ENCODE measurements at places on chromosomes 13 and 19.

DNA sequence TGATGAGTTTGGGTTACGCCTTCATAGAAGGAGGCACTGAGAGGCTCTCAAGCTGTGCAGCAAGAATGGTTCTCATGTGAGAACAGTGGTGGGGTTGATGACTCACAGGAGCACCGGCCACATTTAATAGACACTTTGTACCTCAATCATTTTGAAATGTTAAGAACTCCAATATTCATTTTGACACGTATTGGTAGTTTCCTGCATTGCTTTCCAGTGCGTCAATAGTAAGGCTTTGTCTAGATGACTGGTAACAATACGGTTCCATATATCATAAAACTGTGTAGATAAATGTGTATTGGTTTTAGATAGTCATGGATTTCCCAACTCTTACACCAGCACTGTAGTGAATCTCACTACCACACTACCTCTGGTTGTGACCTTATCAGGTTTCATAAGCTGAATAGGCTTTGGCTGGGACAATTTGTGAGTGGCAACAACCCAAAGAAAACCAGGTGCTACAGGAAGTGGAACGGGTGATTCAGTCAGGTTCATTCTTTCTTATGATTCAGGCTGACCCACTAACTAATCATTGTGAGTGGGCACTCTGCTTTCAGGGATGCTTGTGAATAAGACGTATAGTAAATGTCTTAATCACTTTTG lies 362.6 kb downstream of the KLF5 start:
- DNase-seq: no peak

- no peak for DNase-seq
Measured at GRCh38 chr13:49810567-49811526, 18.4 kb upstream of the KPNA3 start.

DNA sequence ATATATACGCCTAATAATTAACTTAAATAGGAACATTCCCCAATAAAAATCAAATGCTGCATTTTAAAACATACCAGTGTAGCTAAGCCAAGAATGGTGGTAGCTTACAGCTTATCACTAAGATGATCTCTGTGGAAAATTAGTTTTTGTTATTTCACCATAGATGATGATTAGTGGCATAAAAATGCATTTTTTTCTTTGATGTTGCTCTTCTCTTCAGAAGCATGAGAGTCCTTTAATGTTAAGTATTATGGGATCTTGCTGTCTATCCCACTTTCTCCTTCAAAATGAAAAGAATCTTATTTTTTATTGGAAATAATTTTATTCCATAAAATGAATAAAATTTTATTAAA lies 731.0 kb downstream of the SLITRK1 start:
- DNase-seq: no peak

DNA sequence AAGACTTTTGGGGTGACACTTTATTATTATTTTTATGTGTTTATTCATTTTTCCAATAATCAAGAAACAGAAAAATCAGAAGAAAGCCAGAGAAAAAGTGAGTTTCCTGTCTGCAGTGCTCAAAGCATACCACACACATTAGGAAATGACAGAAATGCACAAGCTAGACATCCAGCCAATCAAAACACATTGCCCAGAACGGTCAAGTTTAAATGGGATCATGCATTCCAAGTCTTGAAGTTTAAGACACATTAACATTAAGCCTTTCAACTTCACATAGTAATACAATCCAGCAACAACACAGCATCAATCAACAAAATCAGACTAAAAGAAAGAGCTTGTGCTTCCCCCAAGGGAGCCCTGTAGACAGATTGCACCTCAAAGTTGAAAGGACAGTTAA lies 28.7 kb upstream of the MEDAG start:
- peak; percentile 63 for DNase-seq

GRCh38 chr19:12779162-12779993 lies 4.0 kb upstream of the HOOK2 start:
- peak; percentile 95 for DNase-seq

GRCh38 chr13:26961890-26962615 lies 201.5 kb upstream of the GPR12 start:
- peak; percentile 79 for DNase-seq

- no peak for DNase-seq
Measured at GRCh38 chr13:113383089-113383488, 19.2 kb upstream of the GRTP1 start.

DNA sequence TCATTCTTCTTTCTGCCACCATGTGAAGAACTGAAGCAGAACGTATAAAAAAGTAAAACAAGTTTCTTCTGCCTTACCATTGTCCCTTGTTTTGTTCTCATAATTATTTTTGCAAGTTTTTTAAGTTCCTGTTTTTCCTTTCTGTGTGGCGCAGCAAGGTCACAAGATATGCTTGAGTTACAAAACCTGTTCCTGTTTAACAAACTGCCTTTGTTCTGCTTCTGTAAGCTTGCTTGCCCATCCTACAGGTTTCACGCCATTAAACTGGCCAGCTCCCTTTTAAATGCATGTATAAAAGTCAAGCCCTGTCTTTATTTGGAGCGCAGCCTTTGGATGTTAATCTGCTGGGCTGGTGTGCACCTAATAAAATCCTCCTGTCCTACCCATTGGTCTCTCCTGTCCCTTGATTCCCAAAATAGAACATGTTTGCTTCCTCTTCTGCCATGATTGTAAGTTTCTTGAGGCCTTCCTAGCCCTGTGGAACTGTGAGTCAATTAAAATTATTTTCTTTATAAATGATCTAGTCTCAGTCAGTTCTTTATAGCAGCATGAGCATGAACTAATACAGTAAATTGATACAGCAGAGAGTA lies 1115.4 kb downstream of the SLITRK1 start:
- DNase-seq: no peak

DNA sequence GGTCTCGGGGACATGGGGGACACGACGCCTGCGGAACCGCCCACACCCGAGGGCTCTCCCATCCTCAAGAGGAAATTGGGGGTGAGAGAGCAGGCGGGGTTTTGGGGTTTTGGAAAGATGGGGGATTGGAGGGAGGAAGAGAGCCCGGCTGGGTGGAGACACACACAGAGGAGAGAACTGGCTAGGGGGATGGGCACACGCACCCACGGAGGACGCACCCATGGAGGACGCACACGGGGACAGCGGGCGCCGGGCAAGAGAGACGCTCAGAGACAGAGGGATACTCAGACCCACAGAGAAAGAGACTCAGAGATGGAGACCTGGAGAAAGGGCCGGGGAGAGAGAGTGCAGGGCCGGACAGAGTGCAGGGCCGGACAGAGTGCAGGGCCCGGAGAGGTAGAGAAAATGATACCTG lies 52.1 kb downstream of the MAP4K1 start:
- DNase-seq: no peak

- DNase-seq: no peak
Measured at GRCh38 chr13:98676239-98676638, 76.2 kb downstream of the SLC15A1 start.

GRCh38 chr19:30439310-30439709 lies 67.1 kb downstream of the ZNF536 start:
- no peak for DNase-seq

GRCh38 chr19:15268928-15269253 lies 36.6 kb upstream of the EPHX3 start:
- DNase-seq: no peak

DNA sequence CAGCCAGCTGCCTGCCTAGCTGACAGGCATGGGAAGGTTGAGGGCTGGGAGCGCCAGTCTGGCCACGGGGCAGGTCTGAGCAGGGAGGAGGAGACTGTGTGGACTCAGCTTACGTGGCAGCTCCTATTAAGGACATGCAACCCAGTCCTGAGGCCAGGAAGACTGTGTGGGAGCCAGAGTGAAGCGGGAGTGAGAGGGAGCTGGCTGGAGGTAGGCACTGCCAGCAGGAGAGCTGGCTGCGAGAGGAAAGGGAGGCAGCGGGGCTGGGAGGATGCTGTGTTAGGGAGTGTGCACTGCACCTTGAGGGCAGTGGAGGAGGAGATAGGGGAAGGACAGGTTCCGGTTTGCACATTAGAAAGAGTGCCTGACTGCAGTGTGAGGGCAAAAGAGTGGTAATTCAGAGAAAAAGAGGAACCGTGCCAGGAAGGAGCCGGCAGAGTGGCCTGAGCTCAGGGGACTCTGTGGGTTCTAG lies 99.2 kb downstream of the SLC7A1 start:
- no peak for DNase-seq

- DNase-seq: no peak
Measured at GRCh38 chr13:33448889-33449288, 163.3 kb upstream of the STARD13 start.
